Panc1 (cell line): ENCODE measurements at places on chromosomes 4 and X.

- DNase-seq = no peak
Observed at GRCh38 chr4:165208741-165209388, 1.5 kb downstream of the KLHL2 start.

DNA sequence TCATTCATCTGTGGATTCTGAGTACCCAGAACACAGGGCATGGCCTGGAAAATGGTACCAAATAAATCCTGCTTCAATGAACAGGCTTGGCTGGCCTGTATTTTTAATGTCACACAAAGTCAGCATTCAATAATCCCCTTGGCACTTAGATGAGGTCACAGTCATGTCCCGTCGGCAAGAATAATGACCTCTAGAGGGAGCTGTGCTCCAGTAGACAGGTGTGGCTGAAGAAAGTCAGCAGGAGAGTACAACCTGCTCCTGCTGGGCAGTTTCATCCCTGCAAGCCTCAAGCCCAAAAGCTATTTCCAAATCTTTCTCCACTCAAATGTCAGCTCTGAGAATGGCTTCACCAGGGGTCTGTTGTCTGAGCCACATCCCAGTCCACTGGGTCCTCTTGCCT is 404.0 kb upstream of the F9 start:
- no peak for DNase-seq

GRCh38 chrX:19332983-19333382 is 10.7 kb upstream of the PDHA1 start:
- no peak for DNase-seq

- DNase-seq = no peak
Observed at GRCh38 chr4:38574559-38575333, 89.3 kb upstream of the KLF3 start.

DNA sequence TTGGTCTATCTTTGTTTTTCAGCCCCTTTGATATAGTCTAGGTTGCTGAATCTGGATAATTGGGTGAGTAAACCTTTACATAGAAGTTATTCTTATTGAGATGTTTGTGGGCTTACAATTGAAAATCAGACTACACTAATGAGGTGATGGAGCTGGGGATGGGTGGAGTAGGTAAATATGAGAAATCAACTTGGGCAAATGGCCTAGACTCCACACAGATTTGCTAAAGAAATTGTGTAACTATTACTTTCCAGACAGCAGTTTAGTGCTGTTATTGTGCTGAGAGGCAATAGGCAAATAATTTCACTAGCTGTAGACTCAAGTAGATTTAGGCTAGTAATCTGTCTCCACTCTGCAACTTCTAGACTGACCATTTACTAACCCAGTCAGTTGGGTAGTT is 8.2 kb downstream of the DIAPH2 start:
- DNase-seq = no peak

- no peak for DNase-seq
Observed at GRCh38 chr4:124234771-124235170, 477.8 kb downstream of the ANKRD50 start.

GRCh38 chrX:123600181-123600580 is 132.7 kb downstream of the THOC2 start:
- no peak for DNase-seq

- DNase-seq = no peak
Observed at GRCh38 chr4:162164906-162165510, 1.2 kb upstream of the FSTL5 start.

DNA sequence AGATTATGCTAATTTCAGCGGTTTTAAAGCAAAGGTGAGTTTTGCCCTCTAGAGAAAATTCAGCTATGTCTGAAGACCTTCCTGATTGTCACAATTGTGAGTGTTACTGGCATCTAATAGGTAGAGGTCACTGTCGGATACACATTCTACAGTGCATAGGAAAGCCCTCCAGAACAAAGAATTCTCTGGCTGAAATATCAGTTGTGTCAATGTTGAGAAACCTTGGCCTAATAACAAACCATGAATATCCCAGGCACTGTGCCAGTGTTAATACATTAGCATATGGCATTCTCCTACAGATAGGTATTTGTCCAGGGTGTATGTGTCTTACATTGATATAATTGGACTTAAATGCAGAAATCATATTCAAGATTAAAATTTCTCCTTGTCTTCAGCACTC is 294.3 kb downstream of the FSTL5 start:
- no peak for DNase-seq

DNA sequence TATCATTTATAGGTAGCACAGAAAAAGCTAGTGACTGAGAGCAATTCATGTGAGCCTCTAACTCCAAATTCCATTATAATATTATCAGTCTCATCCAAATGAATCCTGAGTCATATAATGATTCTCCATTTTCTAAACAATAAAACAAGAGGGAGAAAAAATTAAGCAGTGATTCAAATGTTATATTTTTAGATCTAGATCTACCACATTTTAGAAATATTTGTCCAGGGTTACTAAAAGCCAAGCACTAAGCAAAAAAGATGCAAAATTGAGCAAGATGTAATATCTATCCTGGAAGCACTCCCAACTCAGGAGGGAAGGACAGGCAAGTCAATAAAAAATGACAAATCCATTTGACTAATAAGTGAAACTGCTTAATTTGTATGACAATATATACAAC is 172.8 kb downstream of the FBXW7 start:
- DNase-seq = no peak

DNA sequence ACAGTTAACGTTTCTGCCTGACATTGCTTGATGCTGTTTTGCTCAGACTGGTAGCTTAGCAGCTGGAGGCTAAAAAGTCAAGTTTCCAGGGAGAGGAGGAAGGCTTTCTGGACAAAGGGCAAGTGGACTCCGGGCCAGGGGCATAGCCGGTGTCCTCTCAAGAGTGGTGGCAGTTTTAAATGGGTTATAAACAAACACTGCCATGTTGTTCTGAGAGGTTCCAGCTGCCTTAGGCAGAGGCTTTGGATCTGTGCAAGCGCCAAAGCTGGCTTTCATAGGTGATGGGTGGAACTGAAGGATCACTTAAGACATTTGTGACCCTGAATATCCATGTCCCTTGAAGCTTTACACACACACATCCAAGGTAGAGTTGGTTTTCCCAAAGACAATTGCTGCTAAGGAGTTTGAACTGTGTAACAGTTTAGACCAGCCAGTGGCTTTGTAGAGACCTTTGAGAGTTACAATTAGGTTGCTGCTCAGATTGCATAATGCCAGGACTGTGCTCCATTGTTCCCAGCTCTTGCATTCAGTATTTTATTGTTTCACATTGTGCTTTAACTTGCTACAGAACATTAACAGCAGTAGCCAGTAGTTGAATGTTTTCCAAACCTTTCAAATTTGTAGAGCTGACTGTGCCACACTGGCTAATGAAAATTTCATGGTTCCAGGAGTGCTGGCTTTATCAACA is 54.1 kb upstream of the AP1S2 start:
- no peak for DNase-seq

DNA sequence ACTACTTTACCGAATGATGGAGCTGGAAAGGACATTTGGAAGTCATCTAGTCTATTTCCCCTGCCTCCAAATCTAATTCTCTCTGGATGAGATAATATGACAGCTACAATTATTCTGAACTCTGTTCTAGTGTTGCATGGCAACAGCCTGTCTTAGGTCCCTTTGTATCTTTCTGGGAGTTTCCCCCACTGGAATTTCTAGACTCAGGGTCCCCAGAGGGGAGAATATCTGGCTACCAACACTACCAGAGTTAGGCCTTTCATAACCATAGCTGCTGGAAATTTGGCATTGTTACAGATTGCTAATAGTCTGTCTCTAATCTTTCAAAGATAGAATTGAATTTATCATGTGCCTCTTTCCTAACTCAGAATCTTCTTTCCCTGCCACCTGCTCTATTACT is 4.5 kb downstream of the MSN start:
- no peak for DNase-seq

GRCh38 chr4:26194764-26195163 is 126.0 kb upstream of the RBPJ start:
- DNase-seq = no peak

DNA sequence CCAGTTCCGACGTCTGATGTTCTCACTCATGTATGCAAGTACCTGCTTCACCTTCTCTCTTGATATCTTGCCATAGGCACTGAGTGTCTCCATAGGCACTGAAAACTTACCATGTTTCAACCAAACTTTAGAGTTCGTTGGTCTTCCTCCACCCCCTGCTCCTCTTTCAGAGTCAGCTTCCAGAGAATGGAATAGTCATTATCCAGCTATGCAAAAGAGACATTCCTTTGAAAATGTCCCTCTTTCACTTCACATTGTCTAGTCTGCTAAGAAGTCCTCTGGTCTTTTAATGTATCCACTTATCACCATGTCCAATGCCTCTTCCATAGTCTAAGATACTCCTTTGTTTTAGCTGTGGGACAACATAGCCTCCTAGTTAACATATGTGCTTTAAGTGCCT is 566.0 kb upstream of the TENM3 start:
- DNase-seq = no peak

- no peak for DNase-seq
Observed at GRCh38 chr4:7620086-7620813, 185.5 kb upstream of the PSAPL1 start.

DNA sequence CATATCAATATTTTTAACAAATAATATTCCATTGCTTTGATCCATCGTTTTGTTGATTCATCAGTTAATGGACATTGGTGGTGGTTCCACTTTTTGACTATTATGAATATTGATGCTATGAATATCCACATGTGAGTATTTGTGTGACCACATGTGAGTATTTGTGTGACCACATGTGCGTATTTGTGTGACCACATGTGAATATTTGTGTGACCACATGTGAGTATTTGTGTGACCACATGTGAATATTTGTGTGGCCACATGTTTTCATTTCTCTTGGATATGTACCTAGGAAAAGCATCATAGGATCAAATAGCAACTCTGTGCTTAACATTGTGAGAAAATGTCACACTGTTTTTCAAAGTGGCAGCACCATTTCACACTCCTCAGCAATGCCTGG is 433.6 kb upstream of the FRG1 start:
- DNase-seq = no peak

- DNase-seq = no peak
Observed at GRCh38 chr4:138184886-138185285, 57.3 kb downstream of the SLC7A11 start.

- DNase-seq = no peak
Observed at GRCh38 chr4:151434183-151434860, 25.3 kb downstream of the FHIP1A start.

- DNase-seq = no peak
Observed at GRCh38 chr4:116055857-116056827, 942.7 kb upstream of the NDST4 start.

DNA sequence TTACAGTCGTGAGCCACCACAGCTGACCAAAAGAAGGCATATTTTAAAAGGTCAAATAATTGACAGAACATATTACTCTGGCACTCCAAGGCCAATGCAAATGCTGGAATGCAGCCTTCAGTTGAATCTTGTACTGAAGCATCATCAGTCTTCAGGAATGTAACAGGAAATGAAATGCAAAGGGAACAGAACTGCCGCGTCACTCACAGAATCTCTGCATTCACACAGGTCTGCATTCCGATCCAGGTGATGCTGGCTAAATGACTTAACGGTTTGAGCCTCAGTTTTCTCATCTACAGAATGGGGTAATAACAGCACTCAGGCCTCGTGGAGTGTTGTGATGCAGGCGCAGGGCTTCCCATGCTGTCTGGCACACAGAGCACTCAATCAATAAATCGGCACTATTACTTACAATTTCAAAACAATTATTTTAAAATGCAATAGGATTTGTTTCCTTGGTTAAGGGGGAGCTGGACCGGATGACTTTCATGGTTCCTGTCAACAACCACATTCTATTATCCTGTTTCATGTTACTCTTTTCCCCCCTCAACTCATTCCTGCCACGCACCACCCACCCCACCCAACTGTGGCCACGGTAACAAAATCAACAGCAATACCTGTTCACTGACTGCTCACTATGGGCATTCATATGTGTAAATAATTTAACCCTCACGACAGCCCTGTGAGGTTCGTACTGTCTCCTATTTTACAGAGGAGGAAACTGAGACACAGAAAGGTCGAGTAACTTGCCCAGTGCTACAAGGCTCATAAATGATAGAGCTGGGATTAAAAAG is 32.4 kb downstream of the IGFBP7 start:
- DNase-seq = no peak

GRCh38 chrX:136711147-136711546 is 63.2 kb downstream of the CD40LG start:
- no peak for DNase-seq

DNA sequence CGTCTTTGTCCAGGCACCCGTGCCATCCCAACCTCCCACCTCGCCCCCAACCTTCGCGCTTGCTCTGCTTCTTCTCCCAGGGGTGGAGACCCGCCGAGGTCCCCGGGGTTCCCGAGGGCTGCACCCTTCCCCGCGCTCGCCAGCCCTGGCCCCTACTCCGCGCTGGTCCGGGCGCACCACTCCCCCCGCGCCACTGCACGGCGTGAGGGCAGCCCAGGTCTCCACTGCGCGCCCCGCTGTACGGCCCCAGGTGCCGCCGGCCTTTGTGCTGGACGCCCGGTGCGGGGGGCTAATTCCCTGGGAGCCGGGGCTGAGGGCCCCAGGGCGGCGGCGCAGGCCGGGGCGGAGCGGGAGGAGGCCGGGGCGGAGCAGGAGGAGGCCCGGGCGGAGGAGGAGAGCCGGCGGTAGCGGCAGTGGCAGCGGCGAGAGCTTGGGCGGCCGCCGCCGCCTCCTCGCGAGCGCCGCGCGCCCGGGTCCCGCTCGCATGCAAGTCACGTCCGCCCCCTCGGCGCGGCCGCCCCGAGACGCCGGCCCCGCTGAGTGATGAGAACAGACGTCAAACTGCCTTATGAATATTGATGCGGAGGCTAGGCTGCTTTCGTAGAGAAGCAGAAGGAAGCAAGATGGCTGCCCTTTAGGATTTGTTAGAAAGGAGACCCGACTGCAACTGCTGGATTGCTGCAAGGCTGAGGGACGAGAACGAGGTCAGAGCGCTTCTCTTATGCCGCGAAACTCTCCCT is at the start of gene TET2:
TET2 (plus strand) TSS at position 601 of the 740 bp plus-strand sequence. CDS start 87,067 bp downstream, outside the sequence.
- DNase-seq = peak; percentile 25

DNA sequence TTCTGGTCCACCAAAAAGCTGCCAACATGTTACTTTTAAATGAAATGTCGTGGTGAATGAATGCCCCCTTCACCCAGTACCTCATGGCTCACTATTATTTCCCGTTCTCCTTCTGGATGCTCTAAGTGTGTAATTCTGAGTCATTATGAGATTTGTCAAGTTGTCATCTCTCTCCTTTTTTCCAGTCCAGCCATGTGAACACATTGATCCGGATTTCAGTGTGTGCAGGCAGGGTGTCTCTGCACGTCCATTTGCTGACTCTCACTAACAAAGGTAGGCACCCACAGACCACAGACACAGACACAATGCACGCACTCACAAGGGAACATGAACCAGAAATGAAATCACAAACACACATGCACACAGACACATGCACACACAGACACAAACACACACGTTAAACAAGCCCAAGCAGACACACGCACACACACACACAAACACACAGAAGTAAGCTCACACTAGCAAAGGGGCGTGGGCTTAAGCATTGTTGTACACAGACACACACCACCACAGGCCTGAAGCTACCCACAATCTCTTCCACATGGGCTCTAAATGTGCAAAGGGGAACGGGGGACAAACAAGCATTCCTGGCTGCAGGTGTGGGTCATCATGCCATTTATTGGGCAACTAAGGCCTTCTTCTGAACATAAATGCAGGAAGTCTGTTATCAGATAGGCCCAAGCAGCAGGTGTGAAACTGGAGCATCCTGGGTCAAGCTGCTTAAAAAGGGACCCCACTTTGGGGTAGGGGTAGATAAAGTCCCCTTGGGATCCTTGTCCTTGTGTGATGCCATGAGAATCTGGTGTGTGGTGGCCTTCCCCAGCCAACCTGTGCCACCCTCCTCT is 58.1 kb downstream of the NBDY start:
- no peak for DNase-seq

GRCh38 chrX:8728932-8729535 is 2.9 kb downstream of the ANOS1 start:
- DNase-seq = no peak
